NCI-H460 (cell line): ENCODE measurements at places on chromosomes 5 and 9.
A peak's percentile ranks its signal among the peaks of the same experiment; 100 is the strongest.

DNA sequence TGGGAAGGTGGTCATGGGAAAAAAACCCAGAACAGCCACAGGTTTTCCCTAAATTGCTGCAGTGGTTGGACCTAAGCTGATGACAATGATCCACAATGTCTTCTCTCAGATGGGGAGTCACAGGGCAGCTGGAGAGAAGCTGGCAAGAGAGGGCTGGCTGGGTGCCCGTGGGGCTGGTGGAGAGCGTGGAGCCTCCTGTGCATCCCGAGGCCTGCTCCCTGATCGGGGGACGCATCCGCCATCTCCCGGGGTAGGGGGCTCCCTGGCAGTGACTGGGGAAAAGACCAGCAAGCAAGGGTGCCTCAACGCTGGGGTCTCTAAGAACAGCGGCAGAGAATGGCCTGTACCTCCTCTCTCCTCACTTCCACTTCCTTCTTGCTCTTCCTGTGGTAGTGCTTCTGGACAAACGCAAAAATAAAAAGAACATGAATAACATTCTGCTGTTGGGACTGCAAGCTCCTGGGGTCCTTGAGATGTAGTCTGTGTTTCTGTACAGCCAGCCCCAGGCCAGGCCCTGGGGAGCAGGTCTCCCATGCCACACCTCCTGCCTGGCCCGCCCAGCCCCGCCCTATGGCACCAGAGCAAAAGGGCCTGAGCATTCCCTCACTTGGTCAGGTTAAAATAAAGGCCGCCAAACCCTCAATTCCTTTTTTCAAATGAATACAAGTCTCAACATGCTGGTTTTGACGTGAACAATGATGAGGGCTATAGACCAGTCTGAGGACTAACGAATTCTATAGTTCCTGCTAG, 7.0 kb upstream of the MRNIP start:
- no peak for DNase-seq

DNA sequence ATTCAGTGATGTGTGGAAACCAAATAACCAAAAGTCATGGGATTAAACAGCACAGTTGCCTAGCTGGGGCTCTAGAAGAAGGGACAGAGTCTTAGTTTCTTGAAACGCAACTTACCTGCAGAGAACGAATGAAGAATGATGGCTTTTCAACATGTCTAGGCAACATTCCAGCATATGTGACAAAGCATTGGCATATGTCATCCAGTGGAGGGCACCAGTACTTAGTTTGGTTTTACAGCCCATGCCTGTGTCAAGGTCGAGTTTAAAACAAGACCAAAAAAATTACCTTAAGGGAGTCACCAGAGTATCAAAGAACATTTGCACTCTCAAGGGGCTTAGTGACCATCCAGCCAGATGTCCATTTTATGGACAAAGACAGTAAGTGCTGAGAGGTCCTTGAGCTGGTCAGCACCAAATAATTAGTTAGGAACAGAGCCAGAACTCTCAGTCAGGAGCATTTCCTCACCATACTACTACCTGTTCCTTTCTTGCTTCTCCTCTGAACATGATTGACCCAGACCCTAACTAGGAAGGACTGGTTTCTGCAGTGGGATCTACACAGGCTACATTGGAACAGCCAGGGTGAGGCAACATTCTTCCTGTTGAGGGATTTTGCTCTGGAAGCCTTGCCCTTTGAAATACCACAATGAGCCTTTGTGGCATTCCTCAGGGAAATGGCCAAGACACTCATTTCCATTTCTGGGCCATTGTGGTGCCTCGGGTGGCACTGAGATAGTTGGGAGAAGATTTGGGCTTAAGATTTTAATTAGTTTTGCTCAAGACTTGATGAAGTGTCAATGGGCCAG, 75.4 kb upstream of the ANKH start:
- peak; percentile 49 for DNase-seq

- no peak for DNase-seq
Observed at GRCh38 chr9:17490110-17490509, 88.8 kb upstream of the SH3GL2 start.

DNA sequence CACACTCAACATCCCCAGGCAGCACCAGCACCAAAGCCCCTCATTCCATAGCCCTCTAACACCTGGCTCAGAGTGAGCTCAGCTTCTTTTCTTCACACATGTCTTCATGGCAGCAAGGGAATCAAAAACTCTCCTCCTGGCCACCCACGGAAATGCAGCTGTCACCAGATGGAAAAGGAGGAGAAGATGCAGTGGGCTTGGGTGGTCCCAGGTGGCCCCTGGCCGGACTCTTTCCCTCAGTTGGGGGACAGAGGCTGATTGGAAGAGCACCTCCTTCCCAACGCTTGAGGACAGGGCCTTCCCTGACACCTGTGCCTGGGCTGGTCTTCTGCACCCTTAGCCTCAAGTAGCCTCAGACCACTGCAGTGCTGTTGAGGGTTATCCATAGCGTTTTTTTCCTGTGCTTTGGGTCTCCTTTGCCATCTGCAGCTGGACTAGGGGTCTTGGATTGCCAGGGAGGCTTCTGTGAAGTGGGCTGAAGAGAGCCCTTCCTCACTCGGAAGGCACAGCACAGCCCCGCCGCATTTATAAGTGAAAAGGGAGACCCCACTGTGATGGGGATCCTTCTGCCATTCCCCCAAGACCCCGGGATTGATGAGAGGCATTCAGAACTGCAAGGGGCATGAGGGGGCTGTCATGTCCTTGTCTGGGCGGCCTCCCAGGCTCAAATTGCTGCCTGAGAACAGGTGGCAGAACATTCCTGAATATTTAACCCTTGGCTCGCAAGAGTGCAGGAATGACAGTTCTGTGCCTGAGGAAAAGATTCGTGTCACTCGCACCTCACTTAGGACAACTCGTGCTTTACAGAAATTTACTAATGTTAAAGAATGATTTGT, 200.0 kb downstream of the AUH start:
- no peak for DNase-seq

GRCh38 chr9:120712539-120713031, 1.7 kb downstream of the MEGF9 start:
- no peak for DNase-seq

DNA sequence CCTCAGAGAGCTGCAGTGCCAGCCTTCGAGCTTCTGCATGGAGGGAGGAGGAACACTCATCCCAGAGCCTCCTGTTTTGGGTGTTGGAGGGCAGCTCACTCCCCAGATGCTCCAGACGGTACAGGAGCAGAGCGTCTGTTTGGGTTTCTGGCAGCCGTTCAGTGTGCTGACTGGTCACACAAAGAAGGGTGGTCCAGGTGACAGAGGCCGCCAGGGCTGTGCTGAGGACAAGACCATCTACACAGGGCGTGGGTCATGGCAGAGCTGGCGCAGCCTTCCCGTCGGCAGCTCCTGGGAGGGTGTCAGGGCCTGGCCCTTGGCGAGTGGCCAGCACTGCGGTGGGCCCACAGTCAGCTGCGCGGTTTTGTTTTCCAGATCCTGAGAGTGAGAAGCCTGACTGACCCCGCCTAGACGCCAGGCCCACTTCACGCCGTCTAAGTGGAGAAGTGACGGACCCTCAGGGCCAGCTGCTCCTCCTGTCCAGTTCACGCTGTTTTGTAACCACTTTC, 131.4 kb upstream of the FAM120A start:
- no peak for DNase-seq

DNA sequence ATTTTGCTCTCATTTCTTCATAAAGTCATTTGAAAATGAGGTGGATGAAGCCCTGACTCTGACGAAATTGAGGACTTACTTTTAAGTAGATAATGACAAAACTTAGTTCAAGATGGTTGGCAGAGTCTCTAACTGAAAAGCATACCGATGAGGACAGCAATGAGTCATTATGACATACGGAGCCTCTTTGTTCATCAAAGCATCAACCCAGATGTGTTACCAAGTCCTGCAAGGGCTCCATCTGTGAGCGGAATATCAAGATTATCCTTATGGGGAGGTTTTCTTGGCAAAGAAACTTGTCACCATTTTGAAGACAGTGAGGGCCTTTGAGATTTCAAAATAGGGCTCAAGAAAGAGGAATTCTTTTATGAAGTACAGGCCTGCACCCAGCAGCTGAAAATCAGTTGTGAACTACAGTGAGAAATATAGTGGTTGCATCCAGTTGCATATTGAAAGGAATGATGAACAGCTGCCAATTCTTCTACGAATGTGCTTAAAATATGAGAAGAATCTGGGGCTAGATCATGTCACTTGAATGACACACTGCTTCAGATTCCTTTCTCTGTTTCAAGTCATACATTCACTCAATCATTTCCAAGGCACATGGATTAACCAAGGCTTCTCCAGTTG, 86.6 kb upstream of the SLC24A2 start:
- DNase-seq, result no peak

DNA sequence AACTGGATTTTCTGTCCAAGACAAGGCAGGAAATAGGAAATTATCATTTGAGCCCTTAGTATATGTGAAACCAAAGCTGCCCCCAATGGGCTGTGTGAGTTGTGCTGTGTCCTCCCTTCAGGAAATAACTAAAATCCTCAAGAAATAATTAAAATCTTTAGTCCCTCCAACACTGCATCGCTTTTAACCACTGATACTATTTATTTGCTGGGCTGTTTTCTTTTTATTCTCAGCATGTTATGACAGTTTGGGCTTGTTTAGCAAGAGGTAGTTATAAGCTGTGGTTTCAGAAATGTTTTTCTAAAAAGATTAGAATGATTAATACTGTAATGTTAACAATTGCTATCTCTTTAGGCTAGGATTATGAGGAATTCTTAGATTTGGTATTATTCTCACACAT, 187.0 kb upstream of the KCNN2 start:
- no peak for DNase-seq

DNA sequence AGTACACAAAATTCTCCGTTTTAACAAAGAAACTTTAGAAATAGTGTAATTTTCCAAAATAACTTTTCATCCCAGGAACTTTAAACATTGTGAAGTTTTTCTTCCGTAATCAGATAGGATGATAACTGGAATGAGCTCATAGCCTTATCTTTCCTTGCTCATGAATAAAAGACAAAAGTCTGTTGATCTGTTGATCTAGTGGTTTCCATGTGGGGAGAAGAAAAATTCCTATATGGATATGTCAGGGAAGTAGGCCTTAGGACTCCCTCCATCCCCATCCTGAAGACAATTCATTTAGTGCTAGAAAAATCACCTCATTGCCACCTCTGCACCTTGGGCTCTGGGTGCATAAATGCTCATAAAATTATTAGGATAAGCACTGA, 266.6 kb downstream of the SMARCA2 start:
- DNase-seq, result no peak

GRCh38 chr9:131651599-131651998, 88.3 kb downstream of the RAPGEF1 start:
- peak; percentile 17 for DNase-seq

DNA sequence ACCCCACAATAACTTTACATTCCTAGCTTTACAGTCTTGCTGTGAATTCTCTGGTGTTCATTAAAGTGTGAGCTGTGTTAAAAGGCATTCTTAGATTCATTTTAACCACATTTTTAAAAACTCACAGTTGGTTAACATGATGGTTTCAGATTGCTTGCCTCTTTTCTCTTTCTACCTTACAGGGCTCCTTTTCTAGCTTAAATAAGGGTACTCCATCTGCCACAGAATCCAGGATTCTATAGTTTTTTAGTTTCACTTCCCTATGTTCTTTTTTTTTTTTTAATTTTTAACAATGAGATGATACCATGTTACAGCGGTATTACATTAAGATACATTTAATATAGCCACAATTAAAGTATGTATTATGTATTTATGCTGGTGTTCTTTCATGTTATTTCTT, 3.9 kb upstream of the FBXO4 start:
- DNase-seq, result no peak

GRCh38 chr5:1251678-1252580, 26.7 kb downstream of the SLC6A18 start:
- no peak for DNase-seq
